Gastroesophageal sphincter (tissue), 4 donors: ENCODE measurements at places on chromosomes 6 and 20. TPM values are rescaled to one million over a fixed set of nuclear protein-coding genes. Genes with fewer than 3 reads are reported as not detected.
A peak's percentile ranks its signal among the peaks of the same experiment; 100 is the strongest.

DNA sequence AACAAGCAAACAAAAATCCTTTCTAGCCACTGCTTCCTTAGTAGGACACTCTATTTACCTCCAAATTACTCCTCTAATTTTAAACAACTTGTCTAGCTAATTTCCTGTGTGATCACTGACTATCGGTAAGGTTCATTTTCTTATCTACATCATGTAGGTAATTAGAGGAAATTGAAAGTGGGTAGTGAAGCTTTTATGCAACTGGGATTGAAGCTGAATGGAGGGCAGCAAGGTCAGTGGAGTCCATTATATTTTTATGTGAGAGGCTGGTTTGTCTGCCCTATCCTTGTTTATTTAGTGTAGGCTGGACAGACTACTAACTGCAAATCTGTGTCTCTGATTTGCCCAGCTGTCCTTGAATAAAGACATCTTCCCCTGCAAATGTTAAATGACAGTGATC lies 88.5 kb upstream of the SIM1 start:
- ATAC-seq = no peak

DNA sequence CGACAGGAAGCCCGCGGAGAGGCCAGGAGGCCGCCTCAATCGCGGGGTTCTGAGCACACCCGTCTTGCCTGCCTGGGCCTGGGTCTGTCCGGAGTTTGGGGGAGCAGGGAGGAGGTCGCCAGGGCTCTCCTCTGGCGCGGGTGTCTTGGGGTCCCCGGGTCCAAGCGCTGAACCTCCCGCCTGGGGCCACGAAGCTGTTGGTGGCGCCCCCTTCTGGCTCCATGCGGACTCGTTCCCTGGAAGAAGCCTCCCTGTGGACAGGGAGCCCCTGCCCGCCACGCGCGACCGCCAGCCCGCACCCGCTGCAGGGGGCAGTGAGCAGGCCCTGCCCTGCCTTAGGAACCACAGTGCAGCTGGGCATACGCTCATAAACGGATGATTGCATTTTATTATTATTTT lies 44.7 kb downstream of the MCUR1 start:
- no peak for ATAC-seq

Gene TMEM151B
- total RNA-seq = 0.27 TPM

- peak; percentile 71 for ATAC-seq
These were observed 292.1 kb downstream of the SOX4 start for GRCh38 chr6:21885532-21886114.

Gene SNAI1
- 1.4 TPM for total RNA-seq

- ATAC-seq = no peak
These were observed 25.3 kb downstream of the SPTLC3 start for GRCh38 chr20:13034115-13034514.

Gene NRSN1
- total RNA-seq = 0.47 TPM

- ATAC-seq = no peak
These were observed 11.2 kb upstream of the IP6K3 start for GRCh38 chr6:33757906-33758305.

Gene FBXL4
- 21.9 TPM for total RNA-seq

DNA sequence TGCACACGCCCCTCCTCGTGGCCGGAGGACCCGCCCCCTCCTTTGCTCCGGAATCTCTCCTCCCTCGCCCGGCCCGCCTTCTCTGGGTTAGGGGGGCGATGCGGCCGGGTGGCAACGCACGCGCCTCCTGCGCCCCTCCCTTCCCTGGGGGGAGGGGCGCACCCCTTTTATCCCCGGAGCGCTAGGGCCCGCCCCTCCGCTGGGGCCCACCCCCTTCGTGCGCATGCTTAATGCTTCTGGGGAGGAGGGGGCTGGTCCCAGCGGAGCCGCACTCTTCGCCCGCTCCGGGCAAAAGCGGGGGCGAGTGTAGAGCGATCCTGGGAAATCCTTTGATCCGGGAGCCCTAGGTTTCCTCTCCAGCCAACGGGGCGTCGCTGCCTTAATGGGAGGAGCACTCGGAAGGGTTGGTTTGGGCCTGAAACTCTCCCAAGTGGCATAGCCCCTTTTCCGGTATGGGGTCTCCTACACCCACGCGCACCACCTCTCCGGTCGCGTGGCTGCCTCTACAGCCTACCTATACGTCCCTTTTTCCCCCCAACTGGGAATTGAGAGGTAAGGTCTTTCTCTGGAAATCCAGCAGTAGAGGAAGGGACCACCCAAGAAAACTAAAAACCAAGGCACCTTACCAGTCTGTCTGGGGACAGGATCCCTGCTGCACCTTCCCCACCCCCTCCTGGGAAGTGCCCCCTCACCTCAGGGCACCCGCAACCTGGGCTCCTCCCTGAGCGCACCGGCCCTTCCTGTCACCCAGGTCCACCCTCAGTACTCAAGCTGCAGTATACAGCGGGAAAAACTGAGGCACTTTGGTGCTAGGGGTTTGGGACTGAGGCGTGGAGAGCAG lies 2.1 kb downstream of the SOX12 start:
- ATAC-seq = peak; percentile 36

Gene HRH3
- total RNA-seq = not detected

GRCh38 chr20:47991875-47992488 lies 206.7 kb upstream of the SULF2 start:
- ATAC-seq = no peak

DNA sequence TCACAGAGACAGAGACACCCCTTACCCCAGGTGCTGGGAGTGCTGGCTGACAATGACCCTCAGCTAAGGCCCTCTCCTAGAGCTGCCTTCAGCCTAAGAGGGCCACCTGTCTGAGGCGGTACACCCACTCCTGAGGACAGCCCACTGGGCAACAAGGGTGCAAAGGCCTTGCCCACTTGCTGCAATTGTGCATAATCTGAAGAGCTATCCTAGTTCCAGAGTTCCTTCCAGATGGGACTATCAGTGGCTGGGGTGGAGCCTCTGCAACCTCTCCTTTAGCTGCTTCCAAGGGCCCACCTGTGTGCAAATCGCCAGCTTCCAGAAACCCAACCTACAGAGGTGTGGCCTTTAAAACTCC lies 87.5 kb downstream of the PREX1 start:
- no peak for ATAC-seq

GRCh38 chr6:84691978-84692623 lies 72.3 kb downstream of the TBX18 start:
- no peak for ATAC-seq

GRCh38 chr20:24995741-24996448 lies 3.3 kb upstream of the APMAP start:
- no peak for ATAC-seq

Gene C4B
- total RNA-seq = 80.4 TPM

DNA sequence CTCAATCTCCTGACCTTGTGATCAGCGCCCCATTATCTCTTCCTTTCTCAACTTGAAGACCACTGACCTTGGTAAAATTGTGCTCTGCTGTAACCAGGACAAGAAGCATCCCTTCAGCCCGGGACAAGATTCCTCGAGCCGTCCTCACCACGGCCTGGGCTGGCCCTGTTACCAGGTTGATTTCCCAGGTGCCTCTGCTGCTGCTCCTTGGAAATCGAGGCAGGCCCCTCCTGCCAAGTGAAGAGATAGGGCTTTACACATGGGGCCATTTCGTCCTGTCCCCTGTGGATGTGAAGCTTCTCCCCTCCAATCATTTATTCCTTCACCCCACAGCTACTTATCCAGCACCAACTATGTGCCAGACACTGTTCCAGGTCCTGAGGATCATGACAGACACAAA lies 21.5 kb downstream of the RAB44 start:
- no peak for ATAC-seq

GRCh38 chr20:54078296-54078984 lies 8.0 kb upstream of the BCAS1 start:
- no peak for ATAC-seq

- peak; percentile 46 for ATAC-seq
These were observed 35.7 kb upstream of the ZMYND8 start for GRCh38 chr20:47392015-47392720.

DNA sequence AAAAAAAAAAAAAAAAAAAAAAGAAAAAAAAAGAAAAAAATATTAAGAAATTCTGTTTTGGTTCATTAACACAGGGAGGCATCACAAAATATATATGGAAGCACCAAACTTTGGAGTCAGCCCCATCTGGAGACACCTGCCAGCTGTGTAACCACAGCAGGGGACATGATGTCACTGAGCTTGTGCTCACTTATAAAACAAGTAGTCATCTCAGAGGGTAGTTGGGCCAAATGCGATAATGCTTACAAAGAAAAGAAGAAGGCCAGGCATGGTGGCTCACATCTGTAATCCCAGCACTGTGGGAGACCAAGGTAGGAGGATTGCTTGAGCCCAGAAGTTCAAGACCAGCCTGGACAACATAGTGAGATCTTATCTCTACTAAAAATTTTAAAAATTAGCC lies 1.1 kb upstream of the BNIP5 start:
- no peak for ATAC-seq

Gene GSTA5
- total RNA-seq = not detected

DNA sequence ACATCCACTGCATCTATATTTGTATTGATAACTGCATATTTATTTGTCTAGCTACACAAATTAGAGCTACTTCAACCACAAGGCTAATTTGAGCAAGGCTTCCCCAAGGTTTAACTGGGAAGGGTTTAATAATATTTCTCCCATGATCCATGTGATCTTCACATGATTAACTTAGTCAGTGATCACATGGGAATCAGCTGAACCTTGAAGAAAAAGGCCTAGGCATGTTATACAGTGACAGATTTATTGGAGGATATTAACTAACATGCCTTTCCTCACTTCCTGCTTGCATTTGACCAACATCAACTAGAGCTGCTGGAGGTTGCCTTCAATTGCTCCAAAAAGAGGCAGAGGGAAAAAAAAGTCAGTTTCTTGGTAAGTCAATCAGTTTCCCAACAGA lies 417.0 kb downstream of the HAO1 start:
- no peak for ATAC-seq

DNA sequence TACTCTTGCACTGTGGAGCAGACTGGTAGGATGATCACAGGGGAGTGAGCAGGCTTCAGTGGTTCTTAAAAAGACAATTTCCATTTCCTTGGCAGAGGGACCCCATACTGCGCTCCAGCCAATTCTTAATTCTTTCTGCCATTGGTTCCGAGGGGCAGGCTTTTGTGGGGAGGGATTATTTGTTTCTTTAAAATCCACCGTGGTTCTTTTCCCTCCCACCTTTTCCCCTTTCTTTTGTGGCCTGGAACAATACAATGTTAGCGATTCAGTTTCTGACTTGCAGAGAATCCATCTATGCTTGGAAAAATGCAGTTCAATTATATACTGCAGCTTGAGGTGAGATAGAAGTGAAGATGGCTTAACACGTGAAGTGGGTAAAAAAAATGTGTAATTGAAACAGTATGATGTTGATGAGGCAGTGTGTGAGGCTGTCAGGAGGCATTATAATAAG lies 379.0 kb upstream of the FLRT3 start:
- ATAC-seq = no peak

DNA sequence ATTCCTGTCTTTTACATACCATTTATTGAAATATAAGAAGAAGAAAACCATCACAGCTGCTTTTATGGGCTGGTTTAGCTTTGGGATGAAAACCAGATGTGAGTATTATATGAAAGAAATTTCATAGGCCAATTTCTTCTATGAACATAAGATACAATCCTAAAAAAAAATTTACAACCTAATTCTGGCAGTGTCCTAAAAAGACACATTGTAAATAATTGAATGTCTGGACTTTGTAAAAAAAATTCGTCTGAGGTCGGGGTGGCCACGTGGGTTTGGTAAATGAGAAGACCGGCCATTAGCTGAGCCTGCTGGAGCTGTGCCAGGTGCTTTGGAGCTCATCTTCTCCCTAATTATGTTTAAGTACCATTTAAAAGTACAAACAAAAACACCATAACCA lies 26.8 kb downstream of the DACT2 start:
- ATAC-seq = no peak

GRCh38 chr20:41064377-41064776 lies 35.8 kb downstream of the TOP1 start:
- ATAC-seq = no peak

Gene ENPP1
- total RNA-seq = 14.2 TPM
